ENCODE measurements at places on chromosomes 3 and 15.

DNA sequence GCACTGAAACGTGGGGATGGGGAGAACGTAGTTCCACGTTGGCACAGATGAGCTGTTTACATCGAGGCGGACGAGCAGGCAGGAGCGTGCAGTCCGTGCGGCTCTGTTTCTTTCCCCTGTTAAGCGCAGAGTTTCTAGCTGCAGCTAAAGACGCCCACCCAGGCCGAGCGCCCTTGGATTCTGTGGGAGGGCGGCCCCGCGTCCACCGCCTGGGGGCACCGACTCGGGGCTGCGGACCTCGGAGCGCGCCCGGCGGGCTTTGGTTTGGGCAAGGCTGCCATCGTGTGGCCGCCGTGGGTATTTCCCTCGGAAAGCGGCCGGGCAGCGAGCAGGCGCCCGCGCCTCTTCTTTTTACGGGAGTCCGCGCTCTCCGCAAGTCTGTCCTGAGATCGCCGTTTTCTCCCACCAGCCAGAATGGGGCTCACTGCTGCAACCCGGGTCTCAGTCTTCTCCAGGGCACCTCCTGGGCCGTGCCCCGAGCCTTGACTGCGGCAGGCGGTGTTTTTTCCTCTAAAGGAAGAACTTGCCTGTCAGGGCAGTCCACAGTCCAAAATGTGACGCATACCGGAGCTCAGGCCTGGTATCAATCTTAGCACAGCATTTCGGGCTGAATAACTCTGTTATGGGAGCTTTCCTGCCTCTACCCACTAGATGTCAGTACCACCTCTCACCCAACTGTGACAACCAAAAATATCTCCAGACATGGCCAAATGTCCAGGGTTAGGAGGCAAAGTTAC is 219.9 kb upstream of the IGF1R start:
- DNase-seq = no peak

DNA sequence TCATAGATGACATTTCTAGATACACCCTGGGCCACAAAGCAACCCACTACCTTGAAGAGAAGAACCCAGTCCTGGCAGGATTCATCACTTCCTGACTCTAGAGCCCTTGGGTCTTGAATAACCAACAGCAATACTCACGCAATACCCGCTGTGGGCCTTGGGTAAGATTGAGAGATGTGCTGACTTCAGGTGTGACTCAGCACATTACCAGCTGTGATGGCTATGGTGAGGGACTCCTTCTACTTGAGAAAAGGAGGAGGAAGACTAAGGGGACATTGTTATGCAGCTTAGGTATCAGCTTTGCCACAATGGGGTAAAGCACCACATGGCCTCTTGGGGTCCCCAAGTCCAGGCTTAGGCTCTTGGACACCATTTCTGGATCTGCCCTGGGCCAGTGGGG is 14.9 kb downstream of the C3orf33 start:
- DNase-seq = no peak

GRCh38 chr3:23800731-23801130 is 5.0 kb upstream of the UBE2E1 start:
- no peak for DNase-seq

DNA sequence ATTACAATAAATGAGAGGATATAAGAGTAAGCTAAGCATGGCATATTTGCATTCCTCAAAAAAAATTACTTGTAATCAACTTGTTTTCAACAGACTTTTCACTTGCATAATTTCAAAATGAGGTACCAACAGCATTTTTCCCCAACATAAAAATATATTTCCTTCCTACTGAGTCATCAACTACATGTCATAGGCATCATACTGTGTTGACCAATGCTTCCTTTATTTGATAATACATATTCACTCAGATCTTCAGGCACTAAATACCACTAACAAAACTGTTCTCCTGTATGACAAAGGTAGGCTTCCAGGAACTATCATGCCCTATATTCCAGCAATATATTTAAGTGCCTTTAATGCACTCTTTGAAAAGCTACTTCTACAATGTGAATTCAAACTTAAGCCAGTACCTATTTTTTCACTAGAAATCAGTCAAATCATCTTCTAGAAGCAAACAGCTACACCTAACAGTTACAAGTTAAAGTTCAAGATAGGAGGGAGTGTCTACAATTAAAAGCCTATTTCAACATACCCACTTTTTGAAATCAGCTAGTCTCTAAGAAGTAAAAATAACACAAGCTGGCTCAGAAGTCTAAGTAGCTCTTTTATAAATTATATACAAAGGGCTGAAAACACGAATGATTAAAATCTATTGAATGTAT is 11.3 kb downstream of the ADAM10 start:
- DNase-seq = no peak

- DNase-seq = no peak
These were observed at the start of gene KCNMB2 for GRCh38 chr3:178536211-178537079. KCNMB2 (plus strand) TSS chr3:178536436.

Measured in stimulated activated CD8-positive, alpha-beta memory T cell treated with anti-CD3 and anti-CD28 coated beads, Interleukin-4, amount 100 ng/mL, for 1 hour (primary cell).